Activated CD4-positive, alpha-beta T cell treated with anti-CD3 and anti-CD28 coated beads, Interleukin-2, Interleukin-6, amounts not matched to agents 100 ng/mL and 50 ng/mL, durations not matched to agents 16 hours and 8 hours (primary cell): ENCODE measurements at places on chromosomes 4 and X.

GRCh38 chr4:82620126-82620735 lies 58.4 kb upstream of the TMEM150C start:
- no peak for DNase-seq

DNA sequence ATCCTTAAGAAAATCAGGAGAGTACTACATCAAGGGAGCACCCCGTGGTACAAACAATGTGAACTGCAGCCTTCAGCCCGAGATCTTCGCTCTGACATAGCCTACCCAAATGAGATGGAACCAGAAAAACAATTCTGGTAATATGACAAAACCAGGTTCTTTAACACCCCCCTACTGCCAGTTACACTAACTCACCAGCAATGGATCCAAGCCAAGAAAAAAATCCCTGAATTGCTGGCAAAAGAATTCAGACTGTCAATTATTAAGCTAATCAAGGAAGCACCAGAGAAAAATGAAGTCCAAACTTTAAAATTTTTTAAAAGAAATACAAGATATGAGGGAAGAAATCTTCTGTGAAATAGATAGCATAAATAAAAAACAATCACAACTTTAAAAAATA lies 101.7 kb upstream of the KLF8 start:
- no peak for DNase-seq

DNA sequence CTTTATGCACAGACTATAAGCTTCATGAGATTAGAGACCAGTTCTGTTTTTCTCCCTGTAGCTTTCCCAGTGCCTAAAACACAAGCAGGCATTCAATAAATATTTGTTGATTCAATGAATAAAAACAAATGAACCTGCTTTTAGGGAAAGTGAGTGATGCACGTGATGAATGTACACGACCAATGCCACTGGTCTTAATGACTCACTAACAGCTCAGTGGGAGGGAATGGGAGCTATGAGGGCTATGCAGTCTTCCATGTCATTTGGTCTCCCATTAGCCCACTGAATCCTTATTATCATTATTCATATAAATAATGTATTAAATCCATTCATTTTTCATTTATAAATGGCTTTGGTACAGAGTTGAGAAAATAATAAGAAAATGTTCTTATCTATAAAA lies 247.4 kb downstream of the FBXO8 start:
- DNase-seq = no peak

DNA sequence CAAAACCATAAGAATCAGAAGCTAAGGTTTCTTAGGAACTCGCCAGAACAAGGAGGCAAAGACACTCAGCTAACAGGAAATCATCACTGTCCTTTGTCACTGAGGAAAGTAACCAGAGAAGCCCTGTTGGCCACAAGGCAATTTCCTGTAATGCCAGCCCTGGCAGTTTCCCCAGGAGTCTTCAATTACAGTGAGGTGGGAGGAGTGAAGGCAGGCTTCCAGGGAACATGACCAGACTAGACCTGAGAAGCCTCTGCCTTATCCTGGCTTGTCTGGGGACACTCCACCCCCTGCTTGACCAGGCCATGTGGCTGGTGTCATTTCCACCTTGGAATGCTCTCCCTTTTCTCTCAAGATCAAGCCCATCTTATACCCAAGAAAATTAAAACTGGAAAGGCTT lies 125.3 kb downstream of the COL4A6 start:
- DNase-seq = no peak

DNA sequence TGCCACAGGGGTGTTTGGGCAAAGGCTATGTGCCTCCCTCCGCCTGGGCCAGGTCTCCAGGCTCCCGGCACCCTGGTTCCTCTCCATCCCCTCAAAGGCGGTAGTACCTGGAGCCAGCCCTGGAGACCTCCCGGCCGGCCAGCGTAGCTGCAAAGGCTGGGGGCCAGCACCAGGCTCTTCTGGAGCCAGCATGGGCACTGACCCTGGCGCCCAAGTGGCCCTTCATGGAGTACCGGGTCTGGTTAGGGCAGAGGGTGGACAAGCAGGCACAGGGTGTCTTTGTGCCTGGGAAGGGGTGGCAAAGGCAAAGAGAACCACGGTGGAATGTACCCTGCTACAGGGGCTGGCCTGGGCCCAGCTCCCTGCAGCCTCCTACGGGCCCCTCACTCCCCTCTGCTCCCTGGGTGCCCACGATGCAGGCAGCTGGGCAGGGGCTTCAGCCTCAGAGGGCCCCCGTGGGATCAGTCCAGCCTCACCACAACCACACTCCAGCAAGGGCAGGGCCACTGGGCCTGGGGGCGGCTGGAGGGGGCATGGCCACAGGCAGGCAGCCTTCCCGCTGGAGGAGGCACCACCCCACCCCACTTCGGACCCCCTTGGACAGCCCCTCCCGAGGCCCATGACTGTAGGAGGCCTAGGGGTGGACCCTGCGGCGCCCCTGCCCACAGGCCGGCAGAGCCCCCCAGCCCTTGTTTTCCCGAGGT lies 112.9 kb upstream of the NKX1-1 start:
- no peak for DNase-seq

DNA sequence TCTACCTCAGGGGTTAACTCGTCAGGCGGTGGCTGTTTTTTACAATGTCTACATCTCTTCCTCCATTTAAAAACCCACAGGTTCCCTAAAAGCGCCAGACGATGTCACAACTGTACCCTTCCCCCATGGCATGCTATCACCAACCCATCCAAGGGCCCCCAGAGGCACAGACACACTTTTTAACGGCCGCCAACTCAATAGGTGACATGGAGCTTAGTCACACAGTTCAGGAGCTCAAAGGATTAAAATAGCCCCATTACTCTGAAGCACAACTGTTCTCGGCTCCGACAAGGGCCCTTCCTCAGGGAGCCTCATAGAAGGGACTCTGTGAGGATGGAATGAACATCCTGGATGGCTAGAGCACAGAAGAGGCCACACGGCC lies 12.4 kb downstream of the SH3KBP1 start:
- no peak for DNase-seq

- no peak for DNase-seq
Measured at GRCh38 chrX:50927127-50927526, 16.6 kb downstream of the BMP15 start.

DNA sequence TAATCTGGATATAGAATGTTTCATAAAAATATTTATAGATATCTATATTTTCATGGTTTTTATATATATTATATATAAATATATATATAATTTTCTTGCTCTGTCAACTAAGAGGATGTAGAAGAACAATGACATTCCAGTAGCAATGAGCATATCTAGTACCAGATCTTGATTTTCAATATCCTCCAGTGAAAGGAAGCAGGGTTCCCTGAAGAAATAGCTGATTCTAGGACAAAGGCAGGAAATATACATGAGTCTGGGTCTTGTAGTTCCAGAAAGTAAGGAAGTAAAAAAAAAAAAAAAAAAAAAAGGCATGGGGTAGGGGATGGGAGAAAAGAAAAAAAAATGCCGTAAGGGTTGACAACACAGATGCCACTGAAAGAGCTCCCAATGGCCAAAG lies 241.4 kb downstream of the RASL11B start:
- no peak for DNase-seq

DNA sequence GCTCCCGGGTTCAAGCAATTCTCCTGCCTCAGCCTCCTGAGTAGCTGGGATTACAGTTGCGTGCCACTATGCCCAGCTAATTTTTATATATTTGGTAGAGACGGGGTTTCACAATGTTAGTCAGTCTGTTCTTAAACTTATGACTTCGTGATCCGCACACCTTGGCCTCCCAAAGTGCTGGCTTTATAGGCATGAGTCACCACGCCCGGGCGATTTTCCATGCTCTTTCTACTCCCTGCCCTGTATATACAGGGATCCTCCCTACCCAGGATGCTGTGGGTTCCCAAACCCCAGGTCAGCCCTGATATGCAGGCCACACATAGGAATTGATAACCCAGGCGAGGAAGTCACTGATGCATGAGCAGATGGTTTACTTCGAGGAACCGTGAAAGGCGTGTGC lies 31.4 kb downstream of the SSX5 start:
- DNase-seq = no peak

DNA sequence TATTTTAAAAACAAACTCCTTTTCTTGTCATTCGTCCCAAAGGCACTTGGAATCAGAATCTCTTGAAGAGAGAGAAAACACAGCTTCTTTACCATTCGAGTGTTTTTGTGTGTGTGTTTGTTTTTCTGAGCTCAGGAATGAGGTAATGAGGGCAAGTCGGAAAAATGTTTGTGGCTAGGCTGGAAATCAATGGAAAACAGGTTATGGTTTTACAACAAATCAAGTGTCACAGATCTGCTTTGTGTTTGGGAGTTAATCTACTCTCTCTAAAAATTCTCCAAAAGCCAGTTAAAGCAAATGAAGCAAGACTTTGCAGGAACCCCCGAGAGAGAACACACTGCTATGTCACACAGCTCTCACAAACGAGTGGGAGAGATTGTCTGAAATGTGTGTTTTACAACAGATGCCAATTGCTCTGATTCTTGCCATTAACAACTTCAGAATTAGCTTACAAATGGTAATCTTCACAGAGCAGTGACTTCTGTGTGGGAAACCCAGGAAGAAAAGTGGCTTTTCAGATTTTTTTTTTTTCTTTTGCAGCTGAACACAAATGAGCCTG lies 264.1 kb downstream of the CBLL2 start:
- no peak for DNase-seq

DNA sequence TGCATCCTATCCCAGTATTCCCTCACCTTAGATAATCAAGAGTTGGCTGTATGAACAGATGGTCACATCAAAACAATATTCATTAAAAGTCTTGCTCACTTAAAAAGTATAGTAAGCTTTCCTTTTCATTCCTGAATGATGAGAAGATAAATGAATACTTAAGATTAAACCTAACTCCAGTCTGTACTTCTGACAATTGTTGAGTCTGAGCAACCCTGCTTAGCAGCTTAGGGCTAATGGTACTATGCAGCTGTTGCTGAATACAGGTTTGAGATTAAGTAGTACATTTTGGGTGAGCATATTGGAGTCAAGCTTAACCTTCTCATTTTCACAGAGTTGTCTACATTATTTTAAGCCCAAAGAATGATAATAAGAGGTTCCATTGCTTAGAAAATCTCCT lies 121.7 kb upstream of the ETNPPL start:
- DNase-seq = no peak

GRCh38 chr4:88177983-88178625 lies 19.7 kb upstream of the ABCG2 start:
- DNase-seq = peak; percentile 7

- peak; percentile 31 for DNase-seq
Measured at GRCh38 chrX:154399527-154400368, 1.6 kb downstream of the RPL10 start.

- DNase-seq = no peak
Measured at GRCh38 chr4:152115118-152115517, 354.3 kb upstream of the GATB start.

DNA sequence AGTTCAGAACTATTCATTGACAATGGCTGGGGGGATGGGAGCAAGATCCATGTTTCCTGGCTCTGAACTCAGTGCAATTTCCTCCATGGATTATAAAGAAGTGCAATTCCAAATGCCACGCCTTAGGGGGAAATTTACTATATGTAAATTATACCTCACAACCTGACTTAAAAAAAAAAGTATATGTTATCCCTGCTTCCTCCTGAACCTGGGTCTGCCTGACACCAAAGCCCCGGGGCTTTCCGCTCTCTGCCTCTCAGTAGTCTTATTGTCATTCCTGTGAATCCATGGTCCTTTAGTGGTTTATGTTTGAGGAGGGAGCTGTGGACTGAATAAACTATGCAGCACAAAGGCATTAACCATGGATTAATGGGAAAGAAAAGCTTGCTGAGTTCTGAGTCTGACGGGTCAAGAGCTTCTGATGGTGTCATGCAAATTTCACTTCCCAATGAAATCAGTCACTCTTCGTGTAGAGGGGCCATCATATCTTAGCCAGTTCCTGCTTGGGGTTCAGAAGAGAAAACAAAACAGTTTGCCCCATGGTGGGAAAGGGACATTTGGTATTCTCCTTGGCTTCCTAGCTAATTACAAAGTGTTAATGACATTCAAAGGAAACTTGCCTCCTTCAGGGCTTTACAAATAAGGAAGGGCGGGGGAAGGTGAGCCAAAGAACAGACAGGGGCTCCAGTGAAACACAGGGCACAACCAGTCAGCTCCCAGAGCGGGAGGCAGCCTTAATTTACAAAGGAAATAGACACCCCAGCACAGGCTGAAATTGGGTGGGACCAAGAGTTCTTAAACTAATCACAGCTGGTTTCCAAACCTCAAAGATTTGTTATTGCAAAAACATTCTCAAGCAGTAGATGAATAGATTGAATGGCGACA lies 14.3 kb downstream of the FAM9C start:
- no peak for DNase-seq

DNA sequence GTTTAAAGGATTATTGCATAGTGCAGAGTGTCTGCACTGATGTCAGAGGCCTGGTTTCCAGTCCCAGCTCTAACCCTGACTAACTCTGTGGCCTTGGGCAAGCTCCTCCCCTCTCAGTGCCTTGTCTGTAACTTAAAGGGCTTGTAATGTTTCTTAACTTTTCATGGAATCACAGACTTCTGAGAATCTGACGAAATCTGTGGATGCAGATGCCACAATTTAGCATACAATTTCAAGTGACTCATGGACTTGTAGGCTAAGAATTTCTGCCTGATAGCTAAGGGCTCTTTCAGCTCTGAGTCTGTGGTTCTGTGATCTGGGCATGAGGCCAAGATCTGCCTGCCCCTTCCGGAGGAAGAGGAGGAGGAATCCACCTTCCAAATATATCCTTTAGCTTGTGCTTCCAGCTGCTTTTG lies 236.9 kb downstream of the AR start:
- DNase-seq = no peak

- peak; percentile 30 for DNase-seq
Measured at GRCh38 chrX:121958886-121959285, 911.5 kb downstream of the GLUD2 start.

- DNase-seq = peak; percentile 69
Measured at GRCh38 chrX:70452143-70452733, 7.6 kb downstream of the DLG3 start.

DNA sequence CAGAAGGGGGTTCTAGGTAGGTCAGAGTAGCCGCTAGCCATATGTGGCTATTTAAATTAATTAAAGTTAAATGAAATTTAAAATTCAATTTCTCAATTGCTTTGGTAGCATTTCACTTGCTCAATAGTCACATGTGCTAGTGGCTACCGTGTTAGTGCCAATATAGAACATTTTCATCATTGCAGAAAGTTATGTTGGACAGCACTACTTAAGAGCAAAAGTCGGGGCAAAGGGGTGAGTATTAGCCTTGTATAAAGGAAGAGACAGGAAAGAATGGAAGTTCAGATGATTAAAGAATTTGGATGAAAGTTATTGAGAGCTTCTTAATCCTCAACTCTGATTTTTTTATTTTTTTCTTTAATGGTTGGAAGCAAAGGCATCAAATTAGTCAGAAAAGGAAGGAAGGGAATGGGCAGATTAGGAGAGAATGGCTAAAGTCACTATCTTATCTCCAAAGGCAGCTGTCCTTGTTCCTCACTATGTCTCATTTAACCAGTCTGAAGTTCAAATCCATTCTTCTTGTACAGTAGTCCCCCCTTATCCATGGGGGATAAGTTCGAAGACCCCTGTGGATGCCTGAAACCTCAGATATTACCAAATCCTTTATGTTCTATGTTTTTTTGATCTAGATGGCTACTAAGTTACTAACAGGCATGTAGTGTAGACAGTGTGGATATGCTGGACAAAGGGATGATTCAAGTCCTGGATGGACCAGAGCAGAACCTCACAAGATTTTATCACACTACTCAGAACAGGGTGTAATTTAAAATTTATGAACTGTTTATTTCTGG lies 22.9 kb downstream of the OCIAD1 start:
- DNase-seq = no peak

- no peak for DNase-seq
Measured at GRCh38 chr4:184814686-184815045, 11.1 kb downstream of the ACSL1 start.
